Cardiac muscle cell (in vitro differentiated cells and primary cell): ENCODE measurements at places on chromosomes 11 and 22. TPM values are rescaled to one million over a fixed set of nuclear protein-coding genes. Genes with fewer than 3 reads are reported as not detected.
A peak's percentile ranks its signal among the peaks of the same experiment; 100 is the strongest.

GRCh38 chr11:28760676-28761390, 652.6 kb downstream of the METTL15 start:
- DNase-seq, result no peak

DNA sequence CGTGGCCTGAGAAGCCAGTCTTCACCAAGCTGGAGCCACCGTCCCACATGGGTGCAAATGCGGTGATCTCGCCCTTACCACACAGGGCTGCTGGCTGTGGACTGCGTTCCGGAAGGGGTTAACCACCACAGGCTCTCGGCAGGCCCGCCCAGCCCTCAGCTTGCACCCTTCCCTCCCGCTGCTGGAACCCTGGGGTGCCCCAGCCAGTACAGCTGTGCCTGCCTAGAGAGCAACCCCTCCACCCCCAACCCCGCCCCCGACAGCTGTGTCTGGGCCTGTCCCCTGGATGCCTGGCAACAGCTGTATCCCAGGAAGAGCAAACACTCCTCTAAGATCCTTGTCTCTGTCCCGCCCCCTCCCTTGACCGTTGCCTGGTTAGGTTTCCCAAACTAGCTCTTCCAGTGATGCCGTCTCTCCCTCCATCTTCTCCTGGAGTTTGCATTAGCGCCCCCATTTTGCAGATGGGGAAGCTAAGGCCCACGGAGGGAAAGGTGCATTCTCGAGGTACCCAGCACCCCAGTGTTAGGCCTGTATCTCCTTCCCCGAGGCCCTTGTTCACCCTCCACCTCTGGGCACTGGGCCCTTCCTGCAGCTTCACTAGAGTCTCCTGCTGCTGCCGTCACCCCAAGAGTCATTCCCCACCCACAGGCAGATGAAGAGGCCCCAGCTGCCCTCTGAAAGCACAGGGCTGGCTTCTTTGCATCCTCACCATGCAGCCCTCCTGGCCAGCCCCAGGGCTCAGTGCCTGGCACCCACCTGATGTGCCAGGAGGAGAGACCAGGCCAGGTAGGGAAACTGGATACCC, 12.6 kb upstream of the COX8A start:
- peak; percentile 55 for DNase-seq

GRCh38 chr11:134045799-134046635, 22.9 kb upstream of the JAM3 start:
- peak; percentile 64 for DNase-seq

DNA sequence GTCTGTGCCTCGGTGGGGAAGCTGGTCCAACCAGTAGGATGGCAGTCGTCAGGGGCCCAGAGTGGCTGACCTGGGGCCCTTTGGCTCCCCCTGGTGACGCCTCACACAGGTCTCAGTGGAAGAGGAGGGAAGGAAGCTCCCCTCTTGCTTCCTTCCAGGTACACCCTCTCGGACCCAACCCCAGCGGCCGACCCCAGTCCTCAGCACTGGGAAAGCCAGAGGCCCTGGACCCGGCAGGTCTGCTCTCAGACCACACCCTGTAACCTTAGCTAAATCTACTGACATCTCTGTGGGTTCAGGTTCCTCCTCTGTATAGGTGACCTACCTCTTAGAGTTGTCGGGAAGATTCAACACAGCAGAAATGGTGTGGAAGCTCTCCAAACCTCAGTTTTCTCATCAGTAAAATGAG, 3.4 kb upstream of the SCUBE1 start:
- peak; percentile 39 for DNase-seq

- DNase-seq, result no peak
Observed at GRCh38 chr11:133048270-133048669, 484.0 kb downstream of the OPCML start.

DNA sequence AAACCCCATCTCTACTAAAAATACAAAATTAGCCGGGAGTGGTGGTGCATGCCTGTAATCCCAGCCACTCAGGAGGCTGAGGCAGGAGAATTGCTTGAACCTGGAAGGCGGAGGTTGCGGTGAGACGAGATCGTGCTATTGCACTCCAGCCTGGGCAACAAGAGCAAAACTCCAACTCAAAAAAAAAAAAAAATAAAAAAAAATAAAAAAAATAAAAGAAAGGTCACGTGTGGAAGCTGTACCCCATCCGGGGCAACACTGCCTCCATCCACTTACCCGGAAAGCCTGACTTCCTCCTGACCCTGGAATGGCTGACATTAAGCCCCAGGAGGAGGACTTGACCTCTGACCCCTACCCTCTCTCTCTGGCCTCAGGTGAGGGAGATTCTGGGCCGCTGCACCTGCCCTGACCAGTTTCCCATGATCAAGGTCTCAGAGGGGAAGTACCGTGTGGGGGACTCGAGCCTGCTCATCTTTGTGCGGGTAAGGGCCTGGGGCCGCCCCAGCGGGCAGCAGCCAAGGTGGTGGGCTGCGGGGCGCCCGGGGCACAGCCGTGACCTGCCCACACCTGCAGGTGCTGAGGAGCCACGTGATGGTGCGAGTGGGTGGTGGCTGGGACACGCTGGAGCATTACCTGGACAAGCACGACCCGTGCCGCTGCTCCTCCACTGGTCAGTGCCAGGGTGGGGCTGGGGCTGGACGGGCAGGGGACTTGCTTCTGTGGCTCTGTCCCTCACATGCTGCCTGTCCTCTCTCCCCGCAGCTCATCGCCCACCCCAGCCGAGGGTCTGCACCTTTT, 3.8 kb downstream of the GAS2L1 start:
- no peak for DNase-seq

GRCh38 chr22:48210198-48210580, 1447.7 kb downstream of the TBC1D22A start:
- DNase-seq, result no peak

DNA sequence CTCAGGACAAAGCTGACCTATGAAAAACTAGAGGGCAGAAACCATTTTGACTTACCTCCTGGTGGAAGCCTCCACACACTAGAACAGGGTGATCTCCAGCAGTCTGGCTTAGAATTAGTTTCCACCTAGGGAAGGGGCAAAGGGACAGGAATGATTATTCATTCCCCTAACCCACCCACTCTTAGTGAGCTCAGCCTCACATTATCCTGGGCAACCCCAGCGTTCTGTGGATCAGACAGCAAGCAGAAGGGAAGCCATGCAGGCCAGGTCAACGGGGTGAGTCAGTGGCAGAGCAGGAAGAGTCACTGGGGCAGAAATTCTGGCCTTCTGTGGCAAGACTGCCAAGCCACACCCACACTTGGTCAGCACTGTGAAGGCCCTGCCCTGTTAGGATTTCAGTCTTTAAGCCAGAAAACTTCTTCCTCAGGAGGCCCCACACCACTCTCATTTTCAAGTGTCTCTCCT, 10.5 kb downstream of the NUMA1 start:
- DNase-seq, result peak; percentile 85

DNA sequence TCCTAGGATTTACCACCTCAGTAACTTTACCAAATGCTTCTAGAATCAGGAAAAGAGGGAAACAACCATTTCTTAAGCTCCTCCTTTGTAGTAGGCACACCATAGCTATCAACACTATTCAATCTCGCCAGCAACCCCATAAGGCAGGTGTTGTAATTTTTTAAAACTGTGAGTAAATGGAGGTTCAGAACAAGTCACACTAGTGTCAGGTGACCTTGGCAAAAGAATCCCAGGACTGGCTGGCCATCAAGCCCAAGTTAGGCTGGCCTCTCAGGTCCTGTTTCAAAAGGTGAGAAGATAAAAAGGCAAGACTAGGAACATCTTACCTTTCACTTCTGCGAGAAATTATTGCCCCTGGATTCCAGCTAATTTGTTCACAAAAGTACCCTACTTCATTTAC, 713 bp downstream of the TOP3B start:
- DNase-seq, result no peak

- no peak for DNase-seq
Observed at GRCh38 chr11:67355023-67355793, 1.9 kb upstream of the POLD4 start.

GRCh38 chr11:56841210-56841810, 92.8 kb upstream of the OR9G4 start:
- peak; percentile 78 for DNase-seq

- no peak for DNase-seq
Observed at GRCh38 chr11:3161309-3161708, 3.8 kb downstream of the OSBPL5 start.

- no peak for DNase-seq
Observed at GRCh38 chr22:42367980-42368378, 64.2 kb downstream of the NFAM1 start.

GRCh38 chr22:29309332-29310064, 3.0 kb downstream of the GAS2L1 start:
- DNase-seq, result no peak

- DNase-seq, result no peak
Observed at GRCh38 chr11:7651700-7652099, 21.6 kb downstream of the CYB5R2 start.

- no peak for DNase-seq
Observed at GRCh38 chr22:50027639-50028537, 15.3 kb upstream of the IL17REL start.

GRCh38 chr11:105000167-105000566, 22.8 kb downstream of the CASP5 start:
- DNase-seq, result no peak

DNA sequence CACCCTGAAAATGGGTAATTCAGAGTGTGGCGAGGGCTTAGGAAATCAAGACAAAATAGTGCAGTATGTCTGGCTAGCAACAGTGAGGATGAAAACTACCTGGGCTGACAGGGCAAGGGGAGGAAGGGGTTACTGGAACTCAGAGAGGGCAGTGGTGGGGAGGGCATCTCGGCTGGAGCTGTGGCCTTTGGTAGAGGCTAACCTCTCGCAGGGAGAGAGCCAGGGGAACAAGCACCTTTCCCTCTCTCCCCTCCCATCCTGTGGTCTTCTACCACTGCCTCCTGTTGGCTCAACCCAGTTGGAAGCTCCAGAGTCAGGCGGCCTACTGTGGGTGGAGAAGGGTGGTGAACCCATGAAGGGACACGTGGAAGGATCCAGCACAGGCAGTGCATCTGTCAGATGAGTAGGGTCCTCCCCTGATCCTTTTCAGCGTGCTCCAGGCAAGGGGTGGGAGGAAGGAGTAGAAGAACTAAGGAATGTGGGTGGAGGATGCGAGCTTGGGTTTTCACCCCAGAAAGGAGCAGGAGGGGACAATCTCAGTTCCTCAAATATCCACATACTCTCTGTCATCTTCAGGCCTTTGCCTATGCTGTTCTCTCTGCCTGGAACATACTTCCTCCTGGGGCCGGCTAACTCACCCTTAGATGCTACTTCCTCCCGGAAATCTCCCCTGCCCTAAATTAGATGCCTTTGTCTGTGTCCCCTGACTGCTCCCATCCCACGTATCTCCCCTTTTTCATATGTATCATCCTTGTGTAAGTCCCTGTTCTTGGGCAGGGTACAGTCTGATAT, 6.2 kb upstream of the KCNE3 start:
- DNase-seq, result no peak

DNA sequence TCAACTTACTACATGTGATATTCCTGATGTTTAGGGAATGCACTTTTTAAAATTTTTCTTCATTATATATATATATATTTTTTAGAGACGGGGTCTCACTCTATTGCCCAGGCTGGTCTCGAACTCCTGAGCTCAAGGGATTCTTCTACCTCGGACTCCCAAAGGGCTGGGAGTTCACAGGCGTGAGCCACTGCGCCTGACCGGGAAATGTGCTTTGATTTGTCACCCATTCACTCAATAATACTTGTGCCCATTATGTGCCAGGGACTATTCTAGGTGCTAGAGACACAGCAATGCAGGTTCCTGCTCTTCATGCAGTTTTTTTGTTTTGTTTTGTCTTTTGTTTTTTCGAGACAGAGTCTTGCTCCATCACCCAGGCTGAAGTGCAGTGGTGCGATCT, 56.1 kb upstream of the INCENP start:
- DNase-seq, result no peak

- no peak for DNase-seq
Observed at GRCh38 chr22:24393848-24394247, 33.6 kb upstream of the ADORA2A start.

GRCh38 chr22:33841281-33842005, 78.8 kb downstream of the LARGE1 start:
- no peak for DNase-seq

- DNase-seq, result no peak
Observed at GRCh38 chr11:130237282-130238006, 77.3 kb downstream of the ZBTB44 start.

GRCh38 chr11:120280600-120281051, 40.7 kb downstream of the POU2F3 start:
- no peak for DNase-seq

GRCh38 chr22:28874811-28875320, 8.5 kb upstream of the ZNRF3 start:
- no peak for DNase-seq

GRCh38 chr11:61588728-61589191, 7.9 kb upstream of the SYT7 start:
- DNase-seq, result no peak

DNA sequence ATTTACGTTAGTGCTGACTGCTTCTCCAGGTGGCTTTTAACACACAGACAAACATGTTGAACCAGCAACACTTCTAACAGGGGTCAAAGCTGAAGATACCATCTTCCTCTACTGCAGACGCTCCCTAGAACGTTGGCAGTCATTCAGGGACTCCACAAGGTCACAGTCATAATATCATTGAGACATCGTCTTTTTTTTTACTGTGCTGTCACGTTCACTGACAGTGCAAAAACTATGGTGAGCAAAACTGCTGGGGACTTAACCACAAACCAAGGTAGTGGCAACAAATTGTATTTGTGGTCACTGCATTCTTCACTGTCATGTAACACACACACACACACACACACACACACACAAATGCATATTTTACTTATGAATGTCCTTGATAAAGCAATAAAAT, 244.9 kb downstream of the CASP12 start:
- peak; percentile 34 for DNase-seq

- DNase-seq, result peak; percentile 75
Observed at GRCh38 chr11:44793350-44794090, 66.8 kb downstream of the TSPAN18 start.

Gene OR2AG2
- total RNA-seq, result 0.12 TPM in 1 of 2 replicates, not detected in the other

Gene PLA2G3
- total RNA-seq, result 1.1 and 10.0 TPM in 2 replicates

Gene CALCB
- total RNA-seq, result not detected in 2 replicates

Gene KLHDC7B
- 0.07 and 0.18 TPM in 2 replicates for total RNA-seq

Gene NCR3LG1
- 5.2 and 7.6 TPM in 2 replicates for total RNA-seq
